NCI-H2081 treated with DMSO at 0.1 percent for 48 hours (cell line): ENCODE measurements at places on chromosomes 1 and 21.

DNA sequence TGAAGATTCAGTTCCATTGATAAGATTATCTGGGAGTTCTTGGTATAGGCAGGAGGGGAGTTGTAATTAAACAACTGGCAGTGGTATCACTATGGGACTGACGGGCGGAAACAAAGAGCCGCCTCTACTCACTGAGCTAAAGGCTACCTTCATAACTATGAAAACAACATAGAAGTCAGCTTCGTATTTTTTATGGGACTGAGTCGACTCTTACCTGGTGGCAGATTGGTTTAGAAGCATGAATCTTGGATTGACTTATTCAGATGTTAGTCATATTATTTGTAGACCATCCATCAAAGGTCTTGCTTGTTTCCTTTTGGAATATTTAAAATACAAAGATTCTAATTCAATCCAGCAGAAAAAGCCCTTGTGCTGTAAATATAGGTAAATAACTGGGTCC, 6.3 kb upstream of the HHIPL2 start:
- no peak for DNase-seq

- DNase-seq = no peak
Observed at GRCh38 chr1:169925505-169926482, 32.1 kb upstream of the SCYL3 start.

DNA sequence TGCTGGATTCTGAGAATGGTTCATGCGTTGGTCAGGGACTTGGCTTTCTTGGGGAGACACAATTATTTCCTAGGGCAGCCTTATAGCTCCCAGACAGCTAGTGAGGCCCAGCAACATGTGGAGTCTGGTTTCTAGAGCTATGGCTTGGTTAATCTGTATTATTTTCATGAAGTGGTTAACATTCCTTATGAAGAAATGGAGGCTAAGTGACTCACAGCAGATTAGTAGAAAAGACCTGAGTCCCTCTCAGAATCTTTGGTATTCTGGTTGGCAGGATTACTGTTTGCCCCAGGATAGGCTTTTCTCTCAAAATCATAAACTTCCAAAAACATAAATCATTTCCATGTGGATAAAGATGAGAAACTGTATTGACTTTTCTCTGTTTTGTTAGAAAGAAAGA, 42.3 kb downstream of the DUSP10 start:
- no peak for DNase-seq

GRCh38 chr1:235683653-235684052, 34.1 kb upstream of the GNG4 start:
- no peak for DNase-seq
